ENCODE measurements at places on chromosomes 6 and 20.

DNA sequence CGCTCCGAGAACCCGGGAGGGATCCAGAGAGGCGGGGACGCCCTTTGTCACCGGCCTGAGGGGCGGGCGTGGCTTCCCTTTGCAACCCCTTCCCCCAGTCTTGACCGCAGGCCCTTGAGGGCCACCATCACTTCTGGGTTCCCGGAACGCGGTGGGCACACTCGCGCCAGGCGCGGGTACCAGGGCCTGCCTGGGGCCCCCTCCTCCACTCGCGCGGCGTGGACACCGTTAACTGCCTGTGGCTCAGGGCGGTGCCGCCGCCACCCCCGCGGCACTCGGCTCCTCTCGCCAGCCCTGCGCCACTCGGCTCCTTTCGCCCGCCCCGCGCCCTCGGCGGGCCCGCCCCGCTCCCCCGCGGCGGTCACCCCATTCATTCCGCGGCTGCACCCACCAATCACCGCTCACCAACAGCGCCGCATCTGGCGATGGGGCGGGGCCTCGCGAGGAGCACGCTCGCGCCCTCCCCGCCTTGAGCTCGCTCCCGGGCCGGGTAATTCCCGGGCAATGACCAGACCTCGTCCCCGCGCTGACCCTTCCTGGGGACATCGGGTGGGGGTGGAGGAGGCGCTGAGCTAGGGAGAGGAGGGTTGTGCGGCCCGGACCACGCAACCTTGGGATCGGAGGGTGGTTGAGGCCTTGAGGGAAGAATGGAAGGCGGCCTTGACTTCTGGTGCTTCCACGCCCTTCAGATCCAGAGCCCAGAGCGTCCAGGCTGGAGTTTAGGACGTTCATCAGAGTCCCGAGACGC, 10.5 kb upstream of the ELOVL5 start:
- H3K36me3 ChIP-seq: no peaks in the 10 kb centered on the region
- H3K4me1 ChIP-seq: no peaks in the 10 kb centered on the region
- DNase-seq: peak; percentile 97

- no peak for DNase-seq
- H3K36me3 ChIP-seq: no peaks in the 10 kb centered on the region
- H3K4me3 ChIP-seq: no peak overlapping the region
- no peak overlapping the region for H3K27ac ChIP-seq
These were observed 88.3 kb downstream of the ZHX3 start for GRCh38 chr20:41229259-41229658.

DNA sequence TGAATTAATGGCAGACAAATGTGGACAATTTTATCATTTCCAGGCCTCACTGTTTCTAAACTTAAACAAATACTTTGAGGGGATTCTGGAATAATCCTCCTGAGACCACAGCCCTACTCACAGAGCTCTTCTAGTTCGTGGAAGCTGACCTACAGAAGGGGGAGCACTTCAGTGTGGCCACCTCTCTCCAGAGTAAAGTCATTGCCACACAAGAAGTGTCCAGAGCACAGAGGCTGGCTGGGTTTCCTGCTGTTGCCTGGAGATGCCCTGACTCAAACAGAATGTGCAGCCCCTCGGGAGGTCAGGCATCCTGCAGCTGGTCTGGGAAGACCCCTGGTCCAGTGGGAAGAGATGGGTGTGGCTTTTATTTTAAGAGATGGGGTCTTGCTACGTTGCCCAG, 110.9 kb downstream of the QRSL1 start:
- no peaks in the 10 kb centered on the region for H3K4me1 ChIP-seq
- H3K27me3 ChIP-seq: no peaks in the 10 kb centered on the region
- no peaks in the 10 kb centered on the region for H3K36me3 ChIP-seq
- no peak overlapping the region for H3K4me3 ChIP-seq
- DNase-seq: no peak

GRCh38 chr6:153941768-153942167, 97.3 kb upstream of the OPRM1 start:
- no peak overlapping the region for H3K27ac ChIP-seq
- H3K4me1 ChIP-seq: no peaks in the 10 kb centered on the region
- no peak overlapping the region for H3K4me3 ChIP-seq
- DNase-seq: no peak

All from sigmoid colon (tissue), 7 donors.